ENCODE measurements at places on chromosomes 6 and 20.

DNA sequence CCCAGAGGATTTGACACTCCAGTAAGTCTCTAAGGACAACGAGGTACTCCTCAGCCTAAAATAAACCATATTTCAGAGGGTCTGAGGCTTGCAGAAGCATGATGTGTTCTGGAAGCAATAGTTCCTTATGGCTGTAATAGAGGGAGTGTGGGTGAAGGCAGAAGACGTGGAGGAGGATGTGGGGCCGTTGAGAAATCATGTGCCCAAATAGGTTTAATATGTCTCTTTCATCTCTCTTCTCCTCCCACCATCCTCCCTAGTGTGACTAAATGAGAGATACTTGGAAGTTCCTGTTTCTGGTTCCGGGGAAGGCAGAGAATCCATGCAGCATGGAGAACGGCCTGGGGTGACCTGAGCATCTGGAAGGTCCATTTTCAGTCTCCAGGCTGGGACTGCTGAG is 174.0 kb upstream of the RSPO3 start:
- DNase-seq, result no peak

GRCh38 chr6:67646550-67646949 is 988.5 kb upstream of the ADGRB3 start:
- no peak for DNase-seq

GRCh38 chr20:61135968-61136367 is 116.1 kb upstream of the CDH4 start:
- no peak for DNase-seq

GRCh38 chr6:25326126-25326525 is 47.0 kb downstream of the CARMIL1 start:
- DNase-seq, result no peak
